Posterior cingulate gyrus (tissue), 11 donors: ENCODE measurements at places on chromosomes 3 and 15.

DNA sequence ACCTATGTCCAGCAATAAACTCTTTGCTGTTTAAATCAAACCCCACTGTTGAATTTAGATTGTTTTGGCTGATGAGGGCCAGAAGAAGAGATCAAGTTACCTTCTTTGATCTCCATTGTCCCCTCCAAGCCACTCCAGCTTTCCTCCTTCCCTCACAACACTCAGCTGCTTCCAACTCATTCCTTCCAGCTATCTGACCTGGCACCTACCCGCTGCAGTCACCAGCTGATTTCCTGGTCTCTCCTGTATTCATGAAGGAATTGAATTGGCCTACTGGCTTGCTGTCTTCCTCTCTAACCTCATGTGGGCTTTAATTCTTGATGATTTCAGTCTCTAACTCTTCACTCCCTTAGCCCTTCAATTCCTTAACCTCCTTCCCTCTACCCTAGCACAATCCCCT, 40.8 kb upstream of the ABHD17C start:
- DNase-seq, result no peak

DNA sequence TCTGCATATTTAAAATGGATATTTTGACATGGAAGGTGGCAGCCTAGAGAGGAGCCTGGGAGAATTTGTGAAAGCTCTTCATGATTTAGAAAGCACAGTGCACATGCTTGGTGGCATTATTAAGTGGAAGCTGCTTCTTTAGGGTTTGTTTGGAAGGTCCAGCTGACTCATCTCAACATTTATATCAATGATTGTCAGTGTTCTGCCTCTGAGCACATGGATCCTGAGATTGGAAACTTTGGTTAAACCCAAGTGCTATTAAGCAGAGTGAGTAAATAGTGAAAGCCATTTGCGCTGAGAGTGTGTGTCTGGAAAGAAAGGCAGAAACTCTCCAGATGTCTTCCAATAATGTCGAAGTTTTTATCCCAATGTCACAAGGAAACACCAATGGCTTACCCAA, 7.4 kb downstream of the NOX5 start:
- no peak for DNase-seq

DNA sequence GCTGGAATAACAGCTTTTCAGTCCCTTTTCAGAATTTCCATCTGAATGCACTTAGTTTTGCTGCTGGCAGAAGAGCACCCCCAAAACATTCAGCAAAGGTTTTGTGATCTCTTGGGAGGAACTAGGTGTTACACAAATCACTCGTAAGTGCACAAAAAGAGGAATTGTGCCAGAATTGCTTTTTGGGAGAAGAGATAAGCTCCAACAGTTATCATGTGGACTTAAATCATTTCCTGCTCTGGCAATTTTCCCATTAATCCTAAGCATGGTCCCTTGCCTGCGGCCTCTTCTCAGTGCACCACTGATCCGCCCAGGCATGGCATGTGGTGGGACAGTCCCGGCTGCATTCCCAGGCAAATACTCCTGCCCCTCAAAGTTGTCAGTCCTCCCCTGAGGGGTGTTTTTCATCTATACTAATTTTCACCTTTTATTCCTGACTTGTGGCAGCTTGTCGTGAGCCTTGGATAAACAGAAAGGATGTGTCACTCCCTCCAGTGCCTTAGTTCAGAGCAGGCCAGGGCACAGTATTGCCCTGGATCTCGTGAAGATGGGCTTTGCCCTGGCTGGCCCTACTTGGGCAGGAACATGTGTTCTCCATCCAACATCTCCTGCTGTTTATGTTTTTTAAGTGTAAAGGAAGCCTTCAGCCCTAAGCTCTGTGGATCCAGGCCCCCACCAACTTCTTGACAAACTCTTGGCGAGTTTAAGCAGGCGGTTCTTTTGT, 44.6 kb upstream of the VILL start:
- DNase-seq, result no peak

- no peak for DNase-seq
Measured at GRCh38 chr15:62494197-62494596, 329.1 kb upstream of the C2CD4B start.

GRCh38 chr3:123782488-123782887, 101.6 kb downstream of the MYLK start:
- no peak for DNase-seq

DNA sequence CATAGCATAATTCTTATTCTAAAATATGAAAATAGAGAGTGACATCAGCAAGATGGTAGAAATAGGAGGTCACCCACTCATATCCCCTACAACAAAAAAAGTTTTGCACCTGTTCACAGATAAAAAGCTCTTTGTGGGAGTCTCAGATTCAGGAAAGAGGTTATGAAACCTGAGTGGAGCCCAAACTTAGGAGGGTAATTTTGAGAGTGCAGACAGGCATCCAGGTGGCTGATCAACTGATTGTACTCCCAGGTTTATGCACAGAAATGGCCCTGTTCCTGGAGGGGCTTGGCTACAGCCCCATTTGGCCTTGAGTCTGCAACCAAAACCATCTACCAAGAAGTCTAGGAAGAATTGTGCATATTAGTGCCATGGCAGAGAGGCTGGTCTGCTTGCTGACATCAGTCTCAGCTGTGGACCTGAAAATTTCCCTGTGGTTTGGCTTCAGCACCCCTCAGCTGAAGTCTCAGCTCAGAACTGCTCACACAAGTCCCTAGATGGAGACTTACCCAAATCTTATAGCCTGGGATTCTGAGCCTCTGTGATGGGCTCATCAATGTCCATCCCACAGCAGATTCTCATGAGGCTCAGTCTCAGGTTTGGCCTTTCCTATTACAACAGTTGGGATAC, 291.6 kb downstream of the IL20RB start:
- DNase-seq, result no peak

DNA sequence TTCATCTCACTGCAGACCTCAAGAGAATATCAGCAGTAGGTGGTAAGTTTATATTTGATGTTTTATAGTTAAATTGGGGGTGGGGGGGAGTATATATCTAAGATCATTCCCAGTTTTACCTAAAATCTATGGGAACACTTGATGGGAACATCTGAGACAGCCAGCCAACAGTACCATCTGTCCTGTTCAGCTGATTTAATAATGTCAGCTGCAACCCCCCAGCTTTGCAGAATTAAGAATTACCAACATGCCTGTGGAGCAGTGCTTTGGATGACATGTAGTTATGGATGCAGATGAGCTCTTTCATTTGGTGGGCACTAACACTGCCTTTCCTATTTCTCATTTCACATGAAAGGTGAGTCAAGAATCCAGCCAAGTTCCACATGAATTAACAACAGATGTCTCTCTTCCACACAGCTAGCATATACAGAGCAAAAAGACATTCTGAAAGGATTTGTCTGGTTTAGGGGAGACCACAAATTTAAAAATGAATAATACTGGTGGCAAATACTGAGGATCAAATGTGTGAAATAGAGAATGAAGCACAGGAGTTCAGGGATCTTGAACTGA, 76.2 kb downstream of the SETD5 start:
- no peak for DNase-seq

GRCh38 chr3:125606291-125606690, 11.0 kb upstream of the OSBPL11 start:
- DNase-seq, result no peak

DNA sequence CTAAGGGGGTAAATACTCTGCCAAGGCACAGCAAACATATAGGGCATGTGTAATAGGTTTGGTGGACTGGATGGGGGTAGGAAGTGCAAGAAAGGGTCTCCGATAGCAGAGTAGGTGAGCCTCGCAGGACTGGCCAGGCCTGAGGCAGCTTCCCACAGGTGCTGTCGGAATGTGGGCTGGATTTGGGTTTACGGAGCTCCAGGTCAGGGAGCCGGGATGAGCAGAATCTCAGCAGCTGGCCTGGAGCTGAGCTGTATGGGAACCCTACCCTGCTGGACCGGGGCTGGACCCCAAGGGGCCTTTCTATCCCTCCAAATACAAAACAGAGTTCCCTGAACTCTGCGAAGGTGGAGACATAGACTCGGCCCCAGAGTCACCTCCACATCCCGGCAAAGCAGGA, 15.0 kb downstream of the KLF15 start:
- no peak for DNase-seq

- DNase-seq, result peak; percentile 70
Measured at GRCh38 chr3:122890077-122890719, 95.3 kb downstream of the SLC49A4 start.

DNA sequence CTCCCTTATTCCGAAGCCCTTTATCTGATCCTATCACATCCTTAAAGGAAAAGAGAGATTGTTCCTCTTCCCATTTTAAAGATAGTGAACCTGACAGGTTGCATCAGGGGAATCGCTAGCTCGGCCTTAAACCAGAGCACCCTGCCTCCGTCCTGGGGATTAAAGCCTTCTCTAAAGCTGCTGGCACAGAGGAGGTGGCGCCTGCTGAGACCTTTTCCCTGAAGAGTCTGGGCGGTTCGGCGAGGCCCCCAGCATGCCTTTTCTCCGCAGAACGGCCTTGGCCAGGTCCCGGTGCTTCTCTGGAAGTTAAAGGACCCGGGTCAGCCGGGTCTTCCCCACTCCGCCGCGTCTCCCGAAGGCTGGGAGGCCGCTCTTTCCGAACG, 593 bp downstream of the FAM219B start:
- DNase-seq, result no peak

GRCh38 chr15:60124460-60125070, 120.5 kb downstream of the FOXB1 start:
- DNase-seq, result no peak

GRCh38 chr3:159163656-159164055, 361.8 kb downstream of the MFSD1 start:
- no peak for DNase-seq

DNA sequence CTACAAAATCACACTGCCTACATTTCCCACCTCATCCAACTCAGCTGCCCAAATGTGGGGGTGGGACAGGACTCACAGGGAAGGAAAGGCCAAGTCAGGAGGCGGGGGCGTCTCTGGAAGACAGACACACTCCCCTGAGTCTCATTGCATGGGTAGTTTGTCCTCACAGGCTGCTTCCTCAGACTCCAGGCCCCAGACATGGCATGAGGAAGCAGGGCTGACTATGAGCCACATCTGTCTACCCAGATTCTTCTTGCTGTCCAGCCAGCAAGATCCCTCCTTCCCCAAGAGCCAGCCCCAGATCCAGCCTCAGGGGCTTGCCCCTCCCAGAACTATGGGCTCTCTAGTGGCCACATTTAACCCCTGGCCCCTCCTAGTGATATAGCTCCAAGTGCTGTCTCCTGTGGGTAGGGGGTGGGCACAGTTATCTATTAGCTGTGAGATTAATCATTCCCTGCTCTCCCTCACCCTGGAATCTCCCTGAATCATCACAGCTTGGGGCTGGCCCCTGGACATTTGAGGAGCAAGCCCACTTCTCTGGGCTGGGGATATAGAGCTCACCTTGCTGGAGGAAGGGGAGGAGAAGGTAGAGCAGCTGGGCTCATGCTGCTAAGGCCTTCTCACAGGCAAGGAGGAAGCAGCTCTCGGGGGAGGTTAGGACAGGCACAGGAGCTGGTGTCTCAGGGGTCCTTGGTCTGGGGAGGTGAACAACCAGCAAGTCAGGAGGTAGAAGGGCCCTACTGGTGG, 2.1 kb upstream of the CCDC33 start:
- no peak for DNase-seq

DNA sequence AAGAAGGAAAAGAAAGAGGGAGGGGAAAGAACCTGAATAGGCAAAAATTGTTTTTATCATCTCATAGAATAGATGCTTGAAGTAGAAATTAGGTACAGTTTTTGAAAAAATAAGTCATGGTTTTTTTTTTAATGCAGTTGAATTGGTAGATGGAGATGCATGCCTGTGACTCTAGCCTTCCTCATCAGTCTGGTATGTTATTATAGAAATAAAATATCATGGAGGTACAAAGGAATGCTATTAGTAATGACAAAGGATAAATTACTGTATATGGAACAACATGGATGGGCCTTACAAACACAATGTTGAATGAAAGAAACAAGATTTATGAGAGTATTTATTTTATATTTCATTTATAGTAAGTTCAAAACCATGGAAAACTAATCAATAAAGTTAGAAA, 162.4 kb upstream of the GALNT15 start:
- no peak for DNase-seq

- no peak for DNase-seq
Measured at GRCh38 chr3:126982126-126982470, 817 bp upstream of the PLXNA1 start.

DNA sequence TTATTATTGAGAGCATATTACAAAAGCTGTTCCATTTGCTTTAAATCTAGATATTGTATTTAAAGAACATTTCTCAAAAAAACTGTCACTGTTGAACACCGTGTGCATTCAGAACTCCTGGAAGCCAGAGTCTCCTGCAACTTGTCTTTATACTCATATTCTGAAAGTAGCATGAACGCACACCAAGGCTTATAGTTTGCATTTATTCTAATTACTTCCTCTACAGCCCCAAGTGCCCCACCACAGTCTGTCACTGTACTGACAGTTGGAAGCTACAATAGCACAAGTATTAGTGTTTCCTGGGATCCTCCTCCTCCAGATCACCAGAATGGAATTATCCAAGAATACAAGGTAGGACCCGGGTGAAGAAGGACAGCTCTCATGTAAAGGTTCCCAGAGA, 537.4 kb downstream of the ROBO2 start:
- no peak for DNase-seq

DNA sequence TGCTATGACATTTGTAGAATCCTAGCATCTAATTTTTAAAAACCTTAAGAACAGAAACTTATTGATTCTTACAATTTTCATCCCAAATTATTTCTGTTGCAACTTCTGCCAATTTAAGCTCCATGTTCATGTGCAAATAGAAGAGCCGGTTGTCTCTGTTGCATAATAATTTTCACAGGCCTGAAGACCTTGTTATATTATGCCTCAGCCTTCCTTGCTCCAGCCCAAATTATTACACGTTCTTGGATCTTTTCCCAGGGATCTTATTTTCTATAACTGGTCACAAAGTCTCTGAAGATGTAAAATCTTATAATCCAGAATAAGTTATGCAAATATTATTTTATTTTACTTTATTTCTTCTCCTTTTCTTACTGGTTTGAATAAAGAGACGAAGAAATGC, 210.7 kb upstream of the DPH6 start:
- no peak for DNase-seq
